Umbilical cord (tissue), 2 donors: ENCODE measurements at places on chromosomes 1 and 21. TPM values are rescaled to one million over a fixed set of nuclear protein-coding genes. Genes with fewer than 3 reads are reported as not detected.

GRCh38 chr1:178048426-178048825, 45.5 kb upstream of the RASAL2 start:
- no peak for DNase-seq

TTC39A gene
- 4.6 TPM for total RNA-seq

GJA8 gene
- not detected for total RNA-seq

SPATA17 gene
- 20.9 TPM for total RNA-seq

LIN28A gene
- total RNA-seq: 1.4 TPM
